ENCODE measurements at places on chromosomes 2 and 18.

DNA sequence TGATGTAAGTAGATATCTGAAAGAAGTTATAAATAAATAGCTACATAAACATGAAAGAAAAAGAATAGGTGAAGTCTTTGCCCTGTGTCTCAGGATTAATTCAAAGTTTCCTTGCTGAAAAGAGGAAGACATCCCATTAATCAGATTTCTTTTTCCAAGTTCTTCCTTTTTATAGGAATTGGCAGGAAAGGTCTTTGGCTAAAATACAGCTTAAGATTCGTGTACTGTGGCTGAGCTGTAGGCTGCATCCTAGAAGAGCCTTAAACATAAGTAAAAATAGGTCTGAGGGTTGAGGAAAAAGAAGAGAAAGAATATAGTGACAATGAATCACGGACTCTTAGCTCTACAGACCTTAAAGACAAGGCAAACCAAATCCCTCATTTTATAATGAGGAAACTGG is 579.9 kb downstream of the NRXN1 start:
- DNase-seq, result no peak

DNA sequence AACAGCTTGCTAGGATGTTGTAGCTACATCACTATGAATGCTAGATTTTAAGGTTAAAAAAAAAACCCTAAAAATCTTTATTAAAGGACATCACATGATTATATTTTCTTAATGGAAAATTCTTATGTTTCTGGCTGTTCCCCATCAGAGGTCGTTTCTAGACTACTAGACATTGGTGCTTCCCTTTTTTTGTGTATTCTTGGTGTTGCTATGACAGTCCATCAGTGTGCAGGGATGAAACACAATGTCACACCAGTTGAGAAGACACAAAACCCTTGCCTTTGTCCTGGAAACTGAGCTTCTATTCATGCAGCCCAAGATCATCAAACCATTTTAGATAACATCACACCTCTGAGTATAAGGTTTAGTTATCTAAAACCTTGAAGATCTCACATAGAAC is 19.9 kb upstream of the TMEM131 start:
- no peak for DNase-seq

DNA sequence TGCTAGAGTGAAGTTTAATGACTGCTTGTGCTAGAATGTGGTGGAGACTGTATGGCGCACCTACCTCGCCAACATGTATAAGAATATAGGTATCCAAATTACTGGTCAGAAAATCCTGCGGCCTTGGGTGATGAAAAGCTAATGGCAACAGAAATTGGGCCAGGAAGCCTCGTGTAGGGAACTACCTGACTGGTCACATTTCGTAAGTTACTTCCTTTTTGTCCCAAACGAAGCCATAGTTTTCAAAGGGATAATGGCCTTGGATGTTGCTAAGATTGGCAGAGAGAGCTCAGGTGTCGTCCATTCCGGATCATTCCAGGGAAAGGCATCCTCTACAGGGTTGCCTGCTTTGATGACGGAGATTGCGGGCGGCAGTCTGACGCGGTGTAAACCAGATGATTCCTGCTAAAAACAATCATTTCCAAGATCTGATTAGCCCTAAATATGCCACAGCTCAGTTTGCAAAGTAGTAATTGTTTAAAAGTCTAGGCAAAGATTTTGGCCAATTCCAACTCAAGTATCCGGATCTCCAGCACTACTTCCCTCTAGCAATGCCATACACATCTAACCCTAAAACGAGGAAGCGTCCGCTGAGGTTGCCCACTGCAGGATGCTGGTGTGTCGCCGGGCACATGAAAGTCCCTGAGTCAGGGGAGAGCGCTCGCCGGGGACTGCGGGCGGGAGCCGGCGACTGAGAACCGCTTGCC is 708 bp upstream of the MALT1 start:
- DNase-seq, result no peak

DNA sequence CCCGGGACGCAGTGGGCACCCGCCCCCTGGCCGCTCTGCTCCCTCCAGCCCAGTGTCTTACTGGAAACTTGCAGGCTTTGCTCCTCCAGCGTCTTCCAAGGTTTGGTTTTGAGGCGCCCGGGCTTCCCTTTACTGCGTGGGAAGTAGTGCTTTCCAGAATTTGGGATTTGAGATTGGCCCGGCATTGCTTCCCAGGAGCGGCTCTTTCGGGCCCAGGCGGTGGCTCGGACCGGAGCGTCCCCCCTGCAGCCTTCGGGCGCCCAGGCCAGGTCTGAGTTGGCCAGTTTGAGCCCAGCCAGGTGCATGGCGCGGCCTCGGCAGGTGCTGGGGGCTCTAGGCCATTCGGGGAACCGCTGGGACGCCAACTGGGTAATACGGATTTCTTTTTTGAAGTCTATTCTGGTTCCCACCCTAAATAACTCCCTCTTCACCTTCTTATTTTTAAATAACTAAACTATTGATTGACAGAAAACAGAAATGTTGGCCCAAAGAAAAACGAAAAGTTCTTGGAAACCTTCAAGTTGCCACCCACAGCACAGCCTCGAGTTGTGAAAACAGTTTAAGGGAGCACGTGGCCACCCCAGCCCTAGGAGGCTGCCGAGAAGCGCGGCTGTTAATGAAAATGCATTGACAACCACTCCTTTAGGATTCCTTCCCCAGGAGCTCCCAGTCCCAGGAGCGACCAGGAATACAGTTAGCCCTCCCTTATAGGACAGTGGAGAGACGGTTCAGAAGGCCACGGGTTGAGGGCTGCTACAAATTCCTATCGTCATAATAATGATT is 766 bp downstream of the SNTG2 start:
- DNase-seq, result no peak

DNA sequence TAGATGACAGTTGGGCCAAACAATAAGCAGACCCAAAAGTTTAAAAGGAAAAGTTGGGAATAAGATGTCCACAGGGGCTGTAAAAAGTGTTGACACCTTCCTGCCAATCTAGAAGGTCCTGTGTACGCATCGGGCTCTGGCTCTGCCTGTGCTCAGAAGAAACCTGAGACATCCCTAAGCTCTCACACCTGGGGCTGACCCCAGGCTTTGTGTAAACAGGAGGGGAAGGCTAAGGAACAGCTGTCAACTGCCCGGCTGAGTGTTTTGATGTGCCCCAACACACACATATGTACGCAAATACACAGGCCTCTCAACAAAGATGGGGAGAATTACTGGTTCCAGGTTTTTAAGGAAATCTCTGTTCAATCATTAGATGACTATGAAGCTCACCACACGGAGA is 59.5 kb downstream of the TMEM131 start:
- no peak for DNase-seq

GRCh38 chr2:46365913-46366667 is 68.9 kb downstream of the EPAS1 start:
- DNase-seq, result no peak

DNA sequence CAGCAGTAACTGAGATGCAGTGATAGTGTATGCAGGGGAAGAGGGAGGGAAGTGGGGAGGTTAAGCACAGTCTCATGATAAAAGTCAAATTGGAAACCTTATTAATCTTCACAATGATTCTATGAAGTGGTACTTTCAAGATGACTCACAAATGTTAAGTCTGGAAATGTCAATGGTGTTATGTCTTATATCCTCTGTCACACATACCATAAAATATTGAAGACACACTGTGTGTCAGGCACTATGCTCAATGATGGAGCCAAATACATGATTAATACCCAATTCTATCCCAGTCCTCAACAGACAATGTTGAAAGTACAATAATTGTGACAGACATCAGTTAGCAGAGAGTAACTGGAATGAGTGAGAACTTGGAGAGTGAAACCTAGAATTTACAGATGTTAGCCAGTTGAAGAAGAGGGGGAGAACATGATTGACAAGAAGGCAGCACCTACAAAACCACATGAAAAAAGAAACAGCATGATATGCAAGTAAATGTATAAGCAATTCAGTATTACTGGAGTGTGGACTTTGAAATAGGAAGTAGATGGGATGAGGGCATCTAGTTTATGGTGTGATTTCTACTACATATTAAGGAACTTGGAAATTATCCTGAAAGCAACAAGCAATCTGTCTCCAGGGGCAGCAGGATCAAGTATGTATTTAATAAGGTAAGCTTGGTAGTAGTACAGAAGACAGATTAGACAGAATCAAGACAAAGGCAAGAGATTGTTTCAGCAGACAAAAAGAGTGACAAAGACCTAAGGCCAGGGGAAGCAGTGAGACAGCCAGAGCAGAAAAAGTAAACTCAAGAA is 107.6 kb downstream of the STRN start:
- no peak for DNase-seq

DNA sequence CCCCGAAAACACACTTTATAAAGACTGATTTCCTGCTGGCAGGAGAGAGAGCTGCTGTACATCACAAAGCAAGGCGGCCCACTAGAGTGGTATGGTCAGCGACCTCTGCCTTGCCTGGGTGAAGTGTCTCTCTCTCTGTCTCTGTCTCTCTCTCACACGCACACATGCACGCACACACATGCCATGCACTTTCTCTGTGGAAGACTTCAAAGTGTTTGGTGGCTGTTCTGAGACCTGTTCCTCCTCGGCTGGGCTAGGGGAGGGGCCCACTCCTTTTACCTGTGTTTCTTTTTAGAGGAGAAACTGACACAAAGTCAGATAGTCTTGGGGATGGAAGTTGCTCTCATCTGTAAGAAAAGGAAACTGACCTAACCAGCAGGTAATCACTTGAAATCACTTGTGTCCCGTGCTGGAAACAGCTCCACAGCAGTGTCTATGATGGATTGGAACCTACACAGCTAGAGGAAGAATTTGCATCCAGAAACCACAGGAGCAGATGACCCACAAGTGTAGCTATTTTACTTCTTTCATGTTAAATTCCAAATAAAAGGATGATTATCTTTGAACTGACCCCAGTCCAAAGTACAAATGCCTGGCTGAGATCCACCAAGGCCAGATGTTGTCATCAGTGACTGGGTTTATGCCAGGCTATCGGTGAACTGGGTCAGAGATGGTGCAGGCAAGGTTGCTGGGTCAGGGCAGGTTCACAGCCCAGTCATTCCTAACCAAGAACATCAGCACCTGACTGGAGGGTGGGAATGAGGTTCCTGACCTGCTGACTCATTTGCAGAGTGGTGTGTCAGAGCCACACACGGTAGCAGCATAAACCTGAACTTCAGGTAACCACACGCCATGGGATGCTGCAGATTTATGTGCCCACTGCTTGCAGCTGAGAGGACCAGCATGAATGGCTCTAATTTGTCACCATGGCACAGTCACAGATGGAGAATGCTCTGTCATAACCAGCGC is 63.0 kb downstream of the NPAS2 start:
- no peak for DNase-seq

DNA sequence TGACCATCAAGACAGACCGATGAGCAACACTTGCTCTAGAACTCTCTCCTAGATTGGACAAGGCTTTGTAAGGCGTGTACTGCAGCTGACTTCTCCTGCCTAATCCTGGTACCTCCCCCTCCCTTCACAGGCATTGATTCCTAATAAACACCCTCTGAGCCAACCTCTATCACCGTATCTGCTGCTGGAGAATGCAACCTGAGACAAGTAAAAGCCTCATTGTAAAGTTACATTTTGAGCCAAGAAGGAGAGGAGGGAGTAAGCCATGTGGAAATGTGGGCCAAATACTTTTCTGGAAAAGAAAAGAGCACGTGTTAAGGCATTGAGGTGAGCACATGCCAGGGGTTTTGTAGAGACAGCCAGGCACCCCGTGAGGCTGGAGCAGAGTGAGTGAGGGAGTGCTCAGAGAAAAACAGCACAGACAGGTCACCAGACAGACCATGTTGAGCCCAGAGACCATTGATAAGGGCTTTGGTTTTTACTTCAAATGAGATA is 2.6 kb upstream of the WDFY1 start:
- no peak for DNase-seq

- no peak for DNase-seq
These were observed 191.4 kb downstream of the MBD2 start for GRCh38 chr18:54033052-54033451.

DNA sequence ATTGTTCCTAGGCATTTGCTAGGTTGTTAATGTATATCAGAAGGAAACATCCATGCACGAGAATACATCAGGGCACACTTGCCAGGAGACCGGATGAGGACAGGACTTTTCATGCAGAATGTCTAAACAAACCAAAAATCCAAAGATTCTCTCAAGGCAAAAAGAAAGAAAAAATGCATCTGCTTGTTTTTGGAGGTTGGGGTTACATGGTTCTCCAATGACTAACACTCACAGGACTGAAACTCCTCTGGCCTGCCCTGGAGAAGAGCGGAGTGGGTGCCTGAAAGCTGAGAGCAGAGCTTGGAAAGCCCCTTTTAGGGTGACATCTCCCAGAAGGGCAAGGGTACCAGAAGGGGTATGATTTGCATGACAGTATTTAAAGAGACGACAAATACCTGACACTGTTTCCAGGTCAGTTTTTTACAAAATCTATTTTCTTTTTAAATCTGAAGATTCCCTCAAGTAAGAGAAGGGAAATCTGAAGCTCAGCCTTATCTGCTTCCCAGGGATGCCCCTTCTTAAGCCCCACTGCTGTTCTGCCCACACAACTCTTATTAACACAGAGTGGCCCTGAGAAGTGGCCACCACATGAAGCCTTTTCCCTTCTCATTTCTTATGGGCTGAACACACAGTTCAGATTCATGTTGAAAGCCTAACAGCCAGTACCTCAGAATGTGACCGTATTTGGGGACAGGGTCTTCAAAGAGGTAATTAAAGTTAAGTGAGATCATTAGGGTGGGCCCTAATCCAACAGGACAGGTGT is 216.4 kb downstream of the STK39 start:
- peak; percentile 66 for DNase-seq

GRCh38 chr2:174485788-174486562 is 854 bp downstream of the GPR155 start:
- DNase-seq, result no peak

- no peak for DNase-seq
These were observed 299.3 kb downstream of the OSR1 start for GRCh38 chr2:19059076-19059475.

GRCh38 chr2:75090770-75091515 is 108.4 kb downstream of the TACR1 start:
- no peak for DNase-seq

DNA sequence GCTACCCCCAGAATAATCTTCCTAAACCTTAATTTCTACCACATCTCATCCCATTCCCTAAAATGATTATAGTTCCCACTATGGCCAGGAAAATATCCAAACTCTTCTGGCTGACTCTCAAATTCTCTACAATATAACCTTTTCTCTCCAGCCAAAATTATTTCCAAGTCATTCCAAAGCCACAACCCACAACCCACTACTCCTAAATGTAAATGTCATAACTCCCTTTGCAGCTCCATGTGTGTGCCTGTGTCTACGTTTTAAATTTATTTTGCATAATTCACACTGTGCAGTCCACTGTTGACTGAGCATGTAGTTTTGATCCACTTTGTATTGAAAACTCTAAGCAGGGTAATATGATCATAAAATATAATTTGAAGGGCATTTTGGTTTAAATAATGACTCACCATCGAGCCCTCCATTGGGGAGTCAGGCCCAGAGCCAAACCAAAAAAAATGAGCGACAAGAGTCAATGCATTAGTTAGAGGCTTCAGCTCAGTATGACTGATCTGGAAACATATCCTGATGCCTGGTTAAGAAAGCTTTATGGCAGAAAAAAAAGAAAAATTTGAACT is 171.0 kb downstream of the AFF3 start:
- no peak for DNase-seq
